ENCODE measurements at places on chromosomes 7 and 10. TPM values are rescaled to one million over a fixed set of nuclear protein-coding genes. Genes with fewer than 3 reads are reported as not detected.

Gene CYP2C18
- not detected for total RNA-seq

Gene SOSTDC1
- not detected for total RNA-seq

Gene PCLO
- total RNA-seq, result 0.98 TPM

Gene HGF
- total RNA-seq, result 0.05 TPM

Gene EBF3
- total RNA-seq, result 0.10 TPM

Gene GBX1
- 0.17 TPM for total RNA-seq

Gene CTNNA3
- total RNA-seq, result not detected

Gene LHFPL3
- not detected for total RNA-seq

Gene ECHDC3
- total RNA-seq, result 10.9 TPM

Gene GHRHR
- not detected for total RNA-seq
